ENCODE measurements at places on chromosomes 2 and 18.
A peak's percentile ranks its signal among the peaks of the same experiment; 100 is the strongest.

- peaks cover 15% of the 10 kb centered on the region for H3K4me1 ChIP-seq
- peaks cover 26% of the 10 kb centered on the region for H3K36me3 ChIP-seq
- no peak overlapping the region for H3K27ac ChIP-seq
- H3K27me3 ChIP-seq: no peaks in the 10 kb centered on the region
- H3K4me3 ChIP-seq: no peak overlapping the region
- no peak for DNase-seq
These were observed 258.8 kb downstream of the GLI2 start for GRCh38 chr2:120994301-120994995.

DNA sequence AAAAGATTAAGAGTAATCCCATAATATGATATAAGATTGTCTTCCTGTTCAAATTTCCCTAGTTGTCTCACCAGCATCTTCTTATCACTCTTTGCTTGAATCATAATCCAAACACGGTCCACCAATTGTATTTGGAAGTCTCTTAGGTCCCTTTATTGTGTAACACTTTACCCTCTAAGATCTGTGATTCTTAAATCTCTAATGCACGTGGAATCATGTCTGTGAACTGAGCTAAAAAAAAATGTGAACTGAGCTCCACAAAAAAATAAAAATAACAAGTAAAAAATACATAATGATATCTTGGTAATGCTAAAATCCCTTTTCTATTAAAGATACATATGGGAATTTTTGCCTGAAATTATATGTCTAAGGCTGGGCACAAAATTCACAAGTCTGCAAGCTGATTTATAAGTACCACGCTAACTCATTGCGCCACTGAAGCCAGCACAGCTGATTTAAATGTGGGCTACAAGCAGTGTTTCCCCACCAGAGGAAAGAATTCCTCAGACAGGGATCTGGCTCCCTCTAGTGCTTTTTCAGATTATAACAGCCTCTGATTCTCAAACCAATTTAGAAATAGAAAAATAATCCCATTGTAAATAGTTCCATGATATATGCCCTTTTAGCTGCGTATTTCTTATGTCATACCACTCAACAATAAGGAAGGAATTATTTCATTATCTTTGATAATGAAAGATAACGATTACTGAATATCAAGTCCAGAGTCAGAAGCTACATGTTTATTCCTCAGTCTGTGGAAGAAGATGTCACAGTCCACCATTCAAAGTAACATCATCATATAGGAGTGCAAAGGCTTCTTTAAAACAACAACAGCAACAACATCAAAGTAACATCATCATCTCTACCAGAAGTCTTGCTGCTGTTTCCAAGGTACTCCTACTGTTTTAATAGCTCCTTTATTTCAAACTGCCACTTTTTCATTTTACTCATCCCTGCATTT is 22.9 kb downstream of the RBM43 start:
- DNase-seq: peak; percentile 85
- no peak overlapping the region for H3K27ac ChIP-seq
- H3K4me3 ChIP-seq: no peak overlapping the region
- H3K27me3 ChIP-seq: no peaks in the 10 kb centered on the region

DNA sequence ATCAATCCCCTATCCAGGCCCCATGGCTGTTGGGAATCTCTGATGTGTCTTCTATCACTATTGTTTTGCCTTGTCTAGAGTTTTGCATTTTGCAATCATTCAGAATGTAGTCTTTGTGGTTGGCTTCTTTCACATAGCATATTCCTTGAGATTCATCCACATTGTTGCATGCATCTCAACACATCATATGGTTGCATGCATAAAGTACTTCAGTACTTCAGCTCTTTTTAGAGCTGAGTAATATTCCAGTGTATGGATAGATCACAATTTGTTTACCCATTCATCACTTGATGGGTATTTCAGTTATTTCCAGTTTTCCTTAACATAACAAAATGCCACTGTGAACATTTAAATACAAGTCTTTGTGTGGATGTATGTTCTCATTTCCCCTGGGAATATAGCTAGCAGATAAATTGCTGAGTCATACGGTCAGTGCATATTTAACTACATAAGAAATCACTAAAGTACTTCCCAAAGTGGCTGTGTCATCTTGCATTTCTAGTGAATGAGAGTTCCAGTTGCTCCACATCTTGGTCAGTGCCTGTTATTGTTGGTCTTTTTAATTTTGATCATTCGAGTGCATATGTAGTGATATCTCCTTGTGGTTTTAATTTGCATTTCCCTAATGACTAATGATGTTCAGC is 138.8 kb downstream of the BCL11A start:
- H3K36me3 ChIP-seq: no peaks in the 10 kb centered on the region
- no peak overlapping the region for H3K27ac ChIP-seq
- no peak overlapping the region for H3K4me3 ChIP-seq
- peaks cover 1% of the 10 kb centered on the region for H3K4me1 ChIP-seq
- peaks cover 16% of the 10 kb centered on the region for H3K27me3 ChIP-seq

DNA sequence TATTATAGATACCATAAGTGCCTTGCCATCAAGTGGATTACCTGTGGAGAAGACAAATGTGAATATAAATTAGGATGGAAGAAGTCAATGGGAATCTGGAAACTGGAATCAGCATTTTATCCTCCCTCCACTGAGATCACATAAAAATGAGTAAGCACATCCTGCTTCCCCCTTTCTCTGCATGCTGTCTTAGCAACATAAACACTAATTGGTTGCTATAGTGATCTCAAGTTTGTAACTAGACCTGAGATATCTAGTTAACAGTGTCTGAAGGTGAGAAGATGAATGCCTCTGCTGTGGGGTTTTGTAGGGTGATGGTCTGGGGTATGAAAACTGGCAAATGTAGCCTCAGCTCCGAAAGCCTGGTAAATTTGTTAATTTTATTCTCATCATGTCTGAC is 1357.5 kb upstream of the CELF4 start:
- no peaks in the 10 kb centered on the region for H3K27me3 ChIP-seq
- no peak overlapping the region for H3K4me3 ChIP-seq
- DNase-seq: peak; percentile 27
- no peaks in the 10 kb centered on the region for H3K4me1 ChIP-seq
- H3K36me3 ChIP-seq: no peaks in the 10 kb centered on the region

GRCh38 chr2:55061523-55062344 is 11.5 kb upstream of the RTN4 start:
- H3K27ac ChIP-seq: no peak overlapping the region
- H3K27me3 ChIP-seq: no peaks in the 10 kb centered on the region
- no peaks in the 10 kb centered on the region for H3K4me1 ChIP-seq
- H3K36me3 ChIP-seq: no peaks in the 10 kb centered on the region
- no peak for DNase-seq
- H3K4me3 ChIP-seq: no peak overlapping the region

- no peak overlapping the region for H3K27ac ChIP-seq
- no peaks in the 10 kb centered on the region for H3K36me3 ChIP-seq
- DNase-seq: no peak
- H3K4me3 ChIP-seq: no peak overlapping the region
- peaks cover 23% of the 10 kb centered on the region for H3K4me1 ChIP-seq
These were observed 69.0 kb downstream of the IL1R2 start for GRCh38 chr2:102060792-102061191.

- H3K27me3 ChIP-seq: no peaks in the 10 kb centered on the region
- peak; percentile 60 for DNase-seq
- no peak overlapping the region for H3K27ac ChIP-seq
- H3K4me1 ChIP-seq: no peaks in the 10 kb centered on the region
These were observed 65.8 kb downstream of the ARHGAP28 start for GRCh38 chr18:6795307-6795706.

DNA sequence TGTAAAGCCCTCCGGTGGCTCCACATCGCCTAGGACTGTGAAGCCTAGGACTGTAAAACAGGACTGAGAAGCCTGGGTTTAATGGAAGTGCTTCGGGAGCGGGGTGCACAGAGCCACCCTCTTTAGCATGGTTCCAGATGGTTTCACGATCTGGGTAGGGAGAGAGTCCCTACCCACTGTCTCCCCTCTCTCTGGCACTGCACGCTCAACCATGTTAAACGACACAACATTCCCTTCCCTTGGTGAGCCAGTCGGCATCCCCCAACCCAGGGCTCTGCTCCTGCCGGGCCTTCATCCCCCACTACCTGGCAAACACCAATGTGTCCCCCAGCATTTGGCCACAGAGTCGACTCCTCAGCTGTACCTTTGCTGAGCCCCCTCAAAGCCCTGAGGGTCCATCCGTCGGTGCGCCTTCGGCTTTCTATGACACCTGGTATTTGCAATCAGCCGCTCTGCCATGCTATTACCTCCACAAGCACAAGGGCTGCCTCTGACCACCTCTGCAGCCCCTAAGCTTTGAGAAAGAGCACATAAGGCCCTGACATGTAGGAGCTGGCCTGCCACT is 1.1 kb downstream of the COPS9 start:
- no peak for DNase-seq
- peaks cover 18% of the 10 kb centered on the region for H3K4me1 ChIP-seq
- H3K4me3 ChIP-seq: peak overlapping the region; percentile 90

DNA sequence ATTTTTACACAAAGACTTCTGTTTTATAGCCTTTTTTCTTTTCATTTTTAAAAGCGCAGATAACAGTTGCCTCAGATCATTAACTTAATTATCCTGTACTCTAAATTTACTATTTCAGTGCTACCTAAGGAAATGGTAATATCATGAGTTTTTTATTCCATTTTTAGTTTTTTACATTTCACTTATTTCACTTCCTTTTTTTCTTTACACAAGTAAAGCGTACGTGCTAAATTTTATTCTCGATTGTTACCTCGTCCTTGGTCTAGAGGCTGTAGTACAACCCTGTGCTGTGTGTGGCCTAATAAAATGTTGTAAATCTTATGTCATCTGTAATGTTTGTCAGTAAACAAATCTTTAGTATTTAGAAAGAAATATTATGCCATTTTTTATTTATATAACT is 49.2 kb downstream of the CRIM1 start:
- peaks cover 9% of the 10 kb centered on the region for H3K4me1 ChIP-seq
- no peak for DNase-seq
- H3K27ac ChIP-seq: no peak overlapping the region
- H3K27me3 ChIP-seq: no peaks in the 10 kb centered on the region
